ENCODE measurements at places on chromosomes 4 and X.
A peak's percentile ranks its signal among the peaks of the same experiment; 100 is the strongest.

- DNase-seq, result no peak
Measured at GRCh38 chrX:46236411-46236810, 308.8 kb downstream of the ZNF674 start.

DNA sequence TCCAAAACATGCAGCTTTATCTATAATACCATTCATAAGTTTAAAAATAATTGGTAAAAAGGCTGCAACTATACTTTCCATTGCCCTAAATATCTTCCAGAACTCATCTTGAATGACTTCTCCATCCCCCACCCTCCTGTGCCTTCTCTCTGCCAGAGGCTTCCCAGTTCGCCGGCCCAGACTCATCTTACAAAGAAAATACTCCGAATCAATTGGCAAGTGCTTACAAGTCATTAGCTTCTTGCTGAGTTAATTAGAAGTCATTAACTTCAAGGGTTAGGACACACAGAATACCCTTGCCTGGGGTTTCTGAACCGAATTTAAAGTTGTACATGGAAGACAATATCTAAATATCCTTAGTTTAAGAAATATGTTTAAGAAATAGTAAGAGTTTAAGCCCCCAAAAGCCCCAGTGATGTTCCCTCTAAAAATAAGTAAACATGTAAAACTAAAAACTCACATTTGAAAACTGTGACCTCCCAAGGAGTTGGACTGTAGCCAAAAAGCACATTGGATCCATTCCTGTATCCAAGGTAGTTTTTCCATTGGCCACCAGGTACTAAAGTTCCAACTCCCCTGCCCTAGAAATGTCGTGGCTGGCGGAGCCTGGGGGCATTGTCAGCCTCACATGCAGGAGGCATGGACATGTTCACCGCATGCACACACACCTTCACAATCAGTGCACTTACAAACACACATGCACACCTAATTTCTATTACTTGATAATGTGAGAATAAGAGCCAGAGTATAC is 535.2 kb upstream of the FAT1 start:
- no peak for DNase-seq

DNA sequence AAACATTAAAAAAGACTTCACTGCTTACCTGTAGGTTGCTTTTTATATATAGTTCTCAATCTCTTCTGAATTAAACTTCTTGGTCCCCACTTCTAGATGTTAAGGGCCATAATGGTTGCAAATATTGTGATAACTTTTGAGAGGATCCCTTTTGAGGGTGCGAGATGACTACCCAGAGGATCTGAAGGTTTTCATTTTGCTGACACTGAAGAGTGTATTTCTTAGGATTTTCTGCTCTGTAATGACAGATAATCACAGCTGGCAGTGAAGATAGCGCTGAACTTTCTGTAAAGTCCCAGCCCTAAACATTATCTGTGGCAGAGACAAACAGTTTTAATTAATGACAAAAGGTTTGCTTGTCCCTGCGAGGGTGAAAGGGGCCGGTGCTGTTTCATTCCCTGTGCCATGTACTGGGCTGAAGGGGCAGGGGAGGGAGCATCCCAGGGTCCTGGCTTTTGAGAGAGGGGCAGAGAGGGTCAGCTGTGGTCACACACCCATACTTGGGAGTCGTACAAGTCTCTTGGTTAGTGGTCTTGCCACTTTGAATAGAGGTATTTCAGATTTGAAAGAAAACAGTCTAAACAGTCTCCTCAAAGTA is 22.2 kb downstream of the CLCN4 start:
- no peak for DNase-seq

DNA sequence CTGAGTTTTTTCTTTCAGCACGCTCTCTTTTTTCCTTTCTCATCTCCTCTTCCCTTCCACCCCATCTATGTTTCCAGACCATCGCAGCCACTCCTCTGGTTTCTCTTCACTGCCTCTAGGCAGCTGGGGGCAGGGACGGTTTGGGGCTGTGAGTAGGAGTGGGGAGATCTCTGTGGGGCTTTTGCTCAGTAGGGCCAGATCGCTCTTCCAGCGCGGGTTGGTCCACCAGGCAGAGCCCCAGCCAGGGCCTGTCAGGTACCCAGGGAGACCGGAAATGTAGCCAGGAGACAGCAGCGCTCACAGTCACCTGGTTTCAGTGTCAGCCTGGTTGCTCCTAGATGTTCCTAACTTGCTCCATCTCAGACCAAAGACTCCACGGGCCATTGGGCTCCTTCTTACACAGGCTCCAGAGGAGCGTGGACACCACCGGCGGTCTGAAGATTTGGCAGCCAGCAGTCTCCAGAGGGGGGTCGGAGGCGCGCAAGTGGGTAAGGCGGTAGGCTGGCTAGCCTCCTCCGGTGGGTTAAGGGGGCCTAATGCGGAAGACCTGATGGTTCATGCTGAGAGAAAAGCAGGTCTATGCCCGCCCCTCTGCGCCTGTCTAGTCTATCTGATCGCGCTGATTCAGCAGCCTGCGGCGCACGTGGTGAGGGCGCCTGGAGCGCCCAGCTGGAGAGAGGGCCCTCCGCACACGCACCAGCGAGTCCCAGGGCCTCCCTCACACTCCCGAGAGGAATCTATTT is 1.8 kb downstream of the FGF5 start:
- DNase-seq, result no peak

DNA sequence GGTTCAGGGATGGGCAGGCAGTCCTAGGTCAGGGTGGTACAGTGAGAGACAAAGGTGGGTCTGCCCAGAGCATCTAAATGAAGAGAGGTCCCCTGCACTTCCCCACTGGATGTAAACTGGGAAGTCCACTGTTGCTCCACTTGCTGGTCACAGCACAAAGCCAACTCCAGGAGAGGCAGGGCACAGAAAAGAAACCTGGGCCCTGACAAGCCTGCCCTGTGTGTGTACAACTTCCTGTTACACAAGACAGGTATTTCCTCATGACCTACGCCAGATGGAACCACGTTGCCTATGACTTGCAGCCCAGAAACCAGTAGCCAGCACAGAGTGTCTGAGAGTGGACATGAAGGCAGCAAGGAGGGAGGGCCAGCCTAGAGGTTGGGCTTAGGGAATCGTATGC is 161.8 kb downstream of the SH3KBP1 start:
- no peak for DNase-seq

- no peak for DNase-seq
Measured at GRCh38 chr4:66071911-66072310, 401.6 kb upstream of the EPHA5 start.

- no peak for DNase-seq
Measured at GRCh38 chr4:115970859-115971258, 857.4 kb upstream of the NDST4 start.

DNA sequence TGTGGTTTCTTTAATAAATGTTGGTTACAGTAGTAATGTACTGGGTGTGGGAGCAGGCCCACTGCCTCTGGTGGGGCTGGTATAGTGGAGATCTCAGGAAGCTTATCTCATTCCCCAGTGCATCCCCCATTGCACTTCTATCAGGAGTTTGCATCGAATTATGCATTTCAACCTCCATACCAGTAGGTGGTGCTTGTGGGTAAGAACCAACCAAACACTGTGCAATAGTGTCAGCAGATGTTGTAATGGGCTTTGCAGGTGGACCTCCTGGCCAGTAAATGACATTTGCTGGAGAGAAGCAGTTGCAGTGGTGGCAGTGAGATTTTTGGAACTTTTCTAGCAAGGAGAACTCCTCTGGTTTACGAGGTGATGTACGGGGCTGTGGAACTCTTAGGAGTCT is 150.6 kb downstream of the POU3F4 start:
- no peak for DNase-seq

DNA sequence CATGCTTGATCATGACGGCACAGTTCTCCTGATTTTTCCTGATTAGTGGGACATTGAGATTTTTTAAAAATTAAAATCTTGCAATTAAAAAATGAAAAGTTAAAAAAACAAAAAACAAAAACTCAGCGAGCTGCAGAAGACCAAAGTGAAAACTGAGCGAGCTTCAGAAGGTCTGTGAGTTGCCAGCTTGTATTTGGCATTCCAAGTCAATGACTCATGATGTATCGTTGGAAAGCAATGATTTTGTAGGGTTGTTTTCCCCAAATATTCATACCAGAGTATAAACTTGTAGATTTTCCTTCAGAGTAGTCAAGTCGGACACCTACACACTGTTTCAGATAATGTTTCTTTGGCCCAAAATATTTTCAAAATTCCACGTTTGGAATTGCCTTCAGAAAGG is 76.9 kb downstream of the LRRC66 start:
- DNase-seq, result no peak

DNA sequence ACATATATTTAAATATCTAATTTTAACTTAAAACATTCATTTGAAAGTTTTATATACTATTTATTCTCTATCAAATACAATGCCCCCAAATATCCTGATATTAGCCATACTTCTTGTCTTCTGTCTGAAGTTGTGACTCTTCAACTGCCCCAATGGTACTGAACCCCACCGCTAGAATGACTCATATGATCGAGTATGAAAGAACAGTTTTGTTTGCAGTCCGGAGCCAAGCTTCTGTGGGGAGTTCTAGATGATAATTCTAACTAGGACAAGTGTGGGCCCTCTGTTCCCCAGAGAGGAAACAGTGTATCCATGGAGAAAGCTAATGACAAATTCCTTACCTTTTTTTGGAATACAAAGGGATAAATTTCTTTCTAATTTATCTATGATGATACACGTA is 24.7 kb upstream of the CT47A1 start:
- DNase-seq, result no peak

GRCh38 chr4:113905301-113905700 is 74.1 kb downstream of the ARSJ start:
- DNase-seq, result no peak

DNA sequence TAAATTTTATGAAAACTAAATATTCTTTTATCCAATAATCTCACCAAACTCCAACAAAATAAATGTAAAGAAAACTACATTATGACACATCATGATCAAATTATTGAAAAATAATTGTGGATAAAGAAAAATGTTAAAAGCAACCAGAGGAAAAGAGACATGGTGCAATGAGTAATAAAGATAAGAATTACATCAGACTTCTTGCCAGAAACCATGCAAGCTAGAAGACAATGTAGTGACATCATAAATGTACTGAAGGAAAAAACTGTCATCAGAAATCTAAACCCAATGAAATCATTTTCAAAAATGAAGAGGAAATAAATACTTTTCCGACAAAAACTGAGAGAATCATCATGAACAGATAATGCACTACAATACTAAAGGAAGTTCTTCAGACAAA is 135.9 kb upstream of the EOLA2 start:
- no peak for DNase-seq

DNA sequence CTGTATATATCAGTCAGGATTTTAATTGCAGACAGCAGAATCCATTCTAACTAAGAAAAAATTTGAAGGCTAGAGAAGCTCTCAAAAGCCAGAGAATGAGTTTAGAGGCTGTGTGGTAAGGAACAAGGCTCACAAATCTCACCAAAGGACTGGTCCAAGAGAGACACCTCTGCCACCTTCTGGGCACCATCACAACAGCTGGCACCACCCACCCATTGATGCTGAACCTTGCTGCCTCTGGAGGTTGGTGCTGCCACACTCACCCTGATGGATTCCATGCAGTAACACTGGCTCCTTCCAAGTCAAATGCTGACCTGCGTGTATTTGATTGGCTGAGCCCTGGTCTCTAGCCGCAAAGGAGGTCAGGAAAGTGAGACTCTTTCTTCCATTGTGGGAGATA is 100.8 kb downstream of the BEND2 start:
- DNase-seq, result no peak

- DNase-seq, result peak; percentile 59
Measured at GRCh38 chr4:140188975-140189374, 35.0 kb upstream of the MAML3 start.

- no peak for DNase-seq
Measured at GRCh38 chr4:141789716-141790115, 153.3 kb downstream of the IL15 start.

- DNase-seq, result no peak
Measured at GRCh38 chr4:136002316-136002715, 1530.0 kb downstream of the PCDH18 start.

GRCh38 chrX:131735127-131735526 is 191.3 kb downstream of the OR13H1 start:
- DNase-seq, result no peak

DNA sequence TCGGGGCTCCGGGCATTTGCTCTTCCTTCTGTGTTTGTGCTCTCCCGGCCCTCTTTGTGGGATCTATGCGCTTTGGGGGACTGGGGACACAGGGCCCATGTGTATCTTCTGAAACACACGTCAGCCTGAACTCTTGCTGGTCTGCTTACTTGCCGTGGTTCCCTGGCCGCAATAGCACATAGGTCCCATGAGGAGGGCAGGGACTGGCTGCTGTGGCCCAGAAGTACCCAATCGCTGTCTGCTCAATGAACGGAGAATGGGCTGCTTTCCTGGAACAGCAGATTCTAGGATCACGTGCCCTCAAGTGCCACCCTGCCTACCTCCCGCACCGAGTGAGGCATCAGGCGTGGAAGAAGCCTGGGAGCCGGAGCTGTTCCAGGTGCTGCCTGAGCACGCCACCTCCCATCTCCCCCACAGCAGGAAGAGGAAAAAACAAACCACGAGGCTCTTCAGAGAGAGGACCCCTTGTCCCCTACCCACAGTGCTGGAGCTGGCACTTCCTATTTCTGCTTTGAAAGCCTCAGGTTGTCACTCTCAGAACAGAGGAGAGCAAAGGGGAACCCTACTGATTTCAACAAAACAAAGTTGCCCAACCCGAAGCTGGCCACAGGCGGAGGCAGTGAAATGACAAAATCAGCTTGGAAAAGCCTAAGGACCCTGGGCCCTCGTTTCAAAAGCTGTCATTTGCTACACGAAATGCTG is 3.8 kb downstream of the G6PD start:
- no peak for DNase-seq

- DNase-seq, result no peak
Measured at GRCh38 chr4:147853706-147854105, 121.8 kb downstream of the ARHGAP10 start.
